Right ventricle myocardium superior (tissue), 1 donor: ENCODE measurements at places on chromosomes 3 and 15. TPM values are rescaled to one million over a fixed set of nuclear protein-coding genes. Genes with fewer than 3 reads are reported as not detected.

UROC1 gene
- total RNA-seq, result not detected

RBPMS2 gene
- 215 TPM for total RNA-seq

SLC22A13 gene
- not detected for total RNA-seq

SAMMSON gene
- total RNA-seq, result not detected

COPB2 gene
- 53.1 TPM for total RNA-seq

TMEM212 gene
- not detected for total RNA-seq

ISLR gene
- total RNA-seq, result 11.6 TPM

CAND2 gene
- total RNA-seq, result 61.6 TPM

SNTN gene
- not detected for total RNA-seq

NECTIN3 gene
- total RNA-seq, result 9.5 TPM

CFAP91 gene
- 0.75 TPM for total RNA-seq

FANCD2OS gene
- not detected for total RNA-seq

GOLGA6L6 gene
- not detected for total RNA-seq

IDH2 gene
- 1,067 TPM for total RNA-seq

ZNF106 gene
- 479 TPM for total RNA-seq

CCDC39 gene
- total RNA-seq, result not detected

CFAP100 gene
- total RNA-seq, result not detected

IQCF5 gene
- total RNA-seq, result not detected

CCR9 gene
- total RNA-seq, result not detected

SLC24A5 gene
- not detected for total RNA-seq

GATM gene
- 35.6 TPM for total RNA-seq

ITGB5 gene
- total RNA-seq, result 112 TPM

CRBN gene
- 46.9 TPM for total RNA-seq

CD200R1 gene
- total RNA-seq, result 0.75 TPM

LMOD3 gene
- 148 TPM for total RNA-seq

EFHB gene
- not detected for total RNA-seq

ADGRG7 gene
- total RNA-seq, result not detected

MORC1 gene
- not detected for total RNA-seq

ADAMTSL3 gene
- 10.5 TPM for total RNA-seq

CHRD gene
- total RNA-seq, result 7.8 TPM

C3orf49 gene
- not detected for total RNA-seq

SOX2 gene
- total RNA-seq, result 0.32 TPM

GP9 gene
- total RNA-seq, result not detected

KCNMB2 gene
- total RNA-seq, result 2.6 TPM

GOLGA6L7 gene
- total RNA-seq, result not detected

ARNT2 gene
- total RNA-seq, result 3.3 TPM

LCMT2 gene
- 4.8 TPM for total RNA-seq

DUOXA2 gene
- not detected for total RNA-seq

TMEM40 gene
- total RNA-seq, result 5.6 TPM

HCN4 gene
- total RNA-seq, result 16.6 TPM

NAALADL2 gene
- 2.2 TPM for total RNA-seq

FBXL22 gene
- total RNA-seq, result 31.0 TPM

ST3GAL6 gene
- total RNA-seq, result 34.1 TPM

SEMA3G gene
- 10.4 TPM for total RNA-seq

DNAJC13 gene
- 25.7 TPM for total RNA-seq

USF3 gene
- 12.7 TPM for total RNA-seq

NEK10 gene
- total RNA-seq, result 11.7 TPM

ZMYND10 gene
- total RNA-seq, result not detected

GRAMD1C gene
- 1.1 TPM for total RNA-seq

PEX5L gene
- 0.24 TPM for total RNA-seq

SYNPR gene
- not detected for total RNA-seq

RETNLB gene
- total RNA-seq, result not detected

LRRC2 gene
- total RNA-seq, result 122 TPM
